Smooth muscle cell of the brain vasculature (primary cell): ENCODE measurements at places on chromosomes 12 and 14.
A peak's percentile ranks its signal among the peaks of the same experiment; 100 is the strongest.

DNA sequence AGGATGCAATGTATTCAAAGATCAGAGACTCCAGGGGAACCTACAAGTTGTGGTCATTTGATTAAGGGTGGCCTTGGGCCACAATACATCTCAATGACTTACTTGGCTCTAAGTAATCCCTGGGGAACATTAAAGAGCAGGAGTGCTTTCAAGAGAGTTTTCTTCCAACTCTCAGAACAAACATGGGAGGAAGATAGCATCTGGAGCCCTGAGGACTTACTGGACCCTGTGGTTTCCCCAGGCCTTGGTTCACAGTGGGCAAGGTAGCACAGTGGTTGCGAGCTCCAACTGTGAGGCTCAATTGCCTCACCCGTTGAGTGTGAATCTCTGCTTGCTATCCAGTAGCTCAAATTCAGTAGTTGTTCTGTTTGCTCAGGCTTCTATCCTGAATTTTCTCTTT, 32.4 kb downstream of the STXBP6 start:
- DNase-seq: no peak

DNA sequence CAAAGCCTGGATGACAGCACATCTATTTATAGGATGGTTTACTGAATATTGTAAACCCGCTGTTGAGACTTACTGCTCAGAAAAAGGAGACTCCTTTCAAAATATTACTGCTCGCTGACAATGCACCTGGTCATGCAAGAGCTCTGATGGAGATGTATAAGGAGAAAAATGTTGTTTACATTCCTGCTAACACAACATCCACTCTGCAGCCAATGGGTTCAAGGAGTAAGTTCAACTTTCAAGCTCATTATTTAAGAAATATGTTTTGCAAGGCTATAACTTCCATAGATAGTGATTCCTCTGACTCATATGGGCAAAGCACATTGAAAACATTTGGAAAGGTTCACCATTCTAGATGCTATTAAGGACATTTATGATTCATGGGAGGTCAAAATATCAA, 201.7 kb downstream of the SNAPC1 start:
- no peak for DNase-seq

DNA sequence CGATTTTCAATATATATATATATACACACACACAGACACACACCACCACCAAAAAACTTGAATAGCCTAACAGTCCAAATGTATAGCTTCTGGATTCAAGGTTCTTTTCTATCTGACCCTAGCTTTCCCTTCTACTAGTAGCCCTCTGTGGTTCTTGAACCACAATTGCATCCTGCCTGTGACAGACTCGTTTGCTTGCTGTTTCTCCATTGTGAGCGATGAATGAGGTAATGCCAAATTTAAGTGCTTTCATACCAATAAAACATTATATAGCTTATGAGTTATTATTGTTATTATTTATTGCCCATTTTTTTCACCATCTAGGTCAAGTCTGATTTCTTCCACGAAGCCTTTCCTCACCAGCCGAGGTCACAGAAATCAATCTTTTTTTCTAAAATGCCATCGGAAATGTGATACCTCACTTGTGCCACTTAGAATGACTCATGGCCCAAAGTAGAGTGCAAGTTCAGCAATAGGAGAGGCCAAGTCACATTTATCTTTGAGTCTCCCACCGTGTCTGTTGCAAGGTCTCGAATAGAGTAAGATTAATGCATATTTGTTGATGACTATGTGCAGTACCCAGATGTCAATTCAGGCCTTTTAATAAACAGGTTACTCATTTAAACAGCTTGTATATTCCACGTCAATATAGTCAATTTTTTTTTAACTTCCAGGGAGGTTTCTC, 1015.8 kb upstream of the SEL1L start:
- no peak for DNase-seq

DNA sequence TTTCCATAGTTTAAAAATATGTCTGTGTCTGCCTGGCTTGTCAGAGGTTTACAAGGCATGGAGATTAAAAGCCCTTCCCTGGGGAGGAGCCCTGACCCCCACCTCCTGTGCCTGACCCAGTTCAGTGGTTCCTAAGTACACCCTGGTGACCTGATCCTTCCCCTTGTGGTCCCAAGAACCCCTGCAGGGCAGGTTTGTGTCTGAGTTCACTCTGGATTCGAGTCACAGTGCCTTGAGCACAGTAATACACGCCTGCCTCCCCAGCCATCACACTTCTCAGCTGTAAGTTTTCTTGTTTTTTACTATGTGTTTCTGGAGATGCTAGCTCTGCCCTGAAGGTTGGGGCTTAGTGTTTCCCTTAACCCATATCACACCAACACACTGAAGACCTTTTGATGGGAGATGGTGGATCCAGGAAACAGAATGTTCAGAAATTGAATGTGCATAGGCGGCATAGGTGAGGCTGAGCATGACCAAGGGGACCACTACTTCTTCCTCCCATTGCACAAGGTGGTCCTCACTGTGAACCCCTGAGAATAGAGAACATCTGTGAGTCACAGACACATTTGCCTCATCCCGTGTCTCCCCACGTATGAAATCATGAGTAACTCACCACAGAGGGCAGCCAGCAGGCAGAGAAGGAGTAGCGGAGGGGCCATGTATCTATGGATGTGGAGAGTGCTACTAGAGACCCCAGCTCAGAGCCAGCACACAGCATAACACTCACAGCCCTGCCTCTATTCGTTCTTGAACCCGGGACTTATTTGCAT, 962.9 kb downstream of the TMEM121 start:
- no peak for DNase-seq

DNA sequence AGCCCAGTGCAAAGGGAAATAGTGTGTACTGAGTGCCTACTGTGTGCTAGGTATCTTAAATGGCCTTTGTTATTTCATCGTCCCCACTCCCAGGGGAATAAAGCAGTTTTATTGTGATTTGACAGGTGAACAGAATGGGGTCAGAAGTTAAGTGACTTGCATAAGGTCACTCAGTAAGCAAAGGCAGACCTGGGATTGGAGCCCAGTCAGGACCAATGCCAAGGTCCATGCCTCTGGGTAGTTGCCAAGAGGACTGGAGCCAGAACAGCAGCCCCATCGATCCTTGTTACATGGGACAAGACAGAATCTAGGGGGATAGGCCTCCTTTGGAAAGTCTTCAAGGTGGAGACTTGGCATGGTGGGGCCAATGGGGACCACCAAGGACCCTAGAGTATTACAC, 227.4 kb upstream of the PWP1 start:
- no peak for DNase-seq

DNA sequence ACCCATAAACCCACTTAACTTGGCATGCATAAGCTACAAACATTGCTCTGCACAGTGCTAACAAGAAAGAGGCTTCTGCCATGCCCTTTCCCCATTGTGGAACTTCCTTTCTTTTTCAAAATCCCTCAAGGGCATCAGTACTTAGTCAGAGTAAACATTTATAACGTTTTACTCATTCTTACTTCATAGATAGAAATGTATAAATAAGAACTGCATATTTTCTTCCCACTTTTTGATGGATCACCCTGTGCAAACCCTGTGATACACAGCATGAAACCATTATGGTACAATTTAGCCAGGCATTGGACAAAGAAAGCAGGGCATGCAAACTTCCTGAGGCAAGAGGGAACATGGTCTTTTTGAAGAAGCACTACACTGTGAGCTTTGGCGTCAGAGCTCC, 113.8 kb upstream of the FOXG1 start:
- DNase-seq: no peak

DNA sequence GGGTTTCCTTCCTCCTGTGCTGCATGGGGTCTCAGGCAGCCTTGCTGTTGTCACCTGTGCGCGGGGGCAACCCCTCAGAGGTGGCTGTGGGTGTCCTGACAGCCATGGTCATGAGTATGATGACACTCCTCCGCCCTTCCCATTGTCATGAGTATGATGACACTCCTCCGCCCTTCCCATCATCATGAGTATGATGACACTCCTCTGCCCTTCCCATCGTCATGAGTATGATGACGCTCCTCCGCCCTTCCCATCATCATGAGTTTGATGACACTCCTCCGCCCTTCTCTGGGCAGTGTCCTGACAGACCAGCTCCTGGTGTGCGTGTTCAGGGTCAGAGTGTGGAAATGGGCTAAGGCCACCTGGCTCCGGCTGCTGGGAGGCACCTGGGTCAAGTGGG, 40.0 kb downstream of the FBRSL1 start:
- DNase-seq: no peak

- DNase-seq: no peak
Observed at GRCh38 chr12:101793401-101793800, 37.4 kb downstream of the GNPTAB start.

DNA sequence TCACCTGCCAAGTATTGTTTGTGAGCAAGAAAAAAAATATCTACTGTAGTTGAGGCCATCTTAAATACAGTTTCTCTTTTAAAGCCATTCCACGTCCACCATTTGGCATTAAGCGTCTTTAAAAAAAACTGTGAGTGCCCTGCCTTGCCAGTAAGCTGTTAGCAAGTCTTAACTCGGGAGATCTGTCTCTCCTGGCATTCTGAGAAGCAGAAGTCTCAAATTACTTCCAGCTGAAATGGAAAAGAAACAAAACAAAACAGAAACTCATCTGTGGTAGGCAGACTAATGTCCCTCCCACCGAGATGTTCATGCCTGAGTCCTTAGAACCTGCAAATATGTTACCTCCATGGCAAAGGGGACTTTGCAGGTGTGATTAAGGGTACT, 126.2 kb downstream of the CRADD start:
- no peak for DNase-seq

DNA sequence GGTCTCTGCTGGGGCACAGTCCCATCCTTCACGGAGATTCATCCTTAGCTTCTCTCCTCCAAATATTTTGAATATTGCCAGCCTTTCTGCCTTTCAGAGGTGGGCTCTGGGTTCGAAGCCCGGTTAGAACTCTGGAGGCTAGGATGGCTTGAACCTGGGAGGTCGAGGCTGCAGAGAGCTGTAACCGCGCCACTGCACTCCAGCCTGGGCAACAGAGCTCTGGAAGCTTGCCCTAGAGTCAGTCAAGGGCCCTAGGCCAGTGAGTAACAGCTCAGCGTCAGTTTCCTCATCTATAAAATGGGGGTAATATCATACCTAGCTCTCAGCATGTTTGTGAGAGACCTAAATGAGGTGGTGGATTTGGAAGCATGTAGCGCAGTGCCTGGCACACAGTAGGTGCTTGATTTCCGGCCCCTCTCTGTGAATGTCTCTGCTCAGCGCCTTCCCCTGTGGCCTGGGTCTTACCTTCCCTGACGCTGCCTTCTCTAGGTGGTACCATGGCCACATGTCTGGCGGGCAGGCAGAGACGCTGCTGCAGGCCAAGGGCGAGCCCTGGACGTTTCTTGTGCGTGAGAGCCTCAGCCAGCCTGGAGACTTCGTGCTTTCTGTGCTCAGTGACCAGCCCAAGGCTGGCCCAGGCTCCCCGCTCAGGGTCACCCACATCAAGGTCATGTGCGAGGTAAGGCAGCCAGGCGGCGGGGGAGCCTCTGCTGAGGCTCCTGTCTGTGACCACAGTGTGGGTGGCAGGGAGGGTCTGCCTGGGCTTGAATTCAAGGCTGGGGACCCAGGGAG, 3.4 kb downstream of the PTPN6 start:
- DNase-seq: no peak

GRCh38 chr14:58078471-58078870, 73.5 kb downstream of the ARMH4 start:
- no peak for DNase-seq

GRCh38 chr14:86521031-86521730, 991.2 kb downstream of the FLRT2 start:
- no peak for DNase-seq

GRCh38 chr14:88825503-88825902, 1.1 kb downstream of the TTC8 start:
- DNase-seq: no peak

DNA sequence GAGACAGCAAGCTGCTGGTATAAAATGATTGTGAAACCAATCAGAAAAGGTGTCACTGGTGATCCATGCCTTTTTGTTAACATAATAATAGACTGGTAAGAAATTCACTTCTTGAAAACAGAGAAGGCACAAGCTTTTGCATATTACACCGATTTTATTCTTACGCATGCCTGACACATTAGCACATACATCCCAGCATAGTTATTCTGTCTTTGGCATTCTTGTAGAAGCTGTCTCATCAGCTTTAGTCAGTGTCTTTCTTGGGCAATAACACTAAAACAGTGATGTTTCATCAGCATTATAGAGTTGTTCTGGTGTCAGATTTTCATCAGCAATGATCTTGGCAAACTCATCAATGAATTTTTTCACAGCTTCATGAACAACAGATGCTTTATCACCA, 283.4 kb upstream of the TMTC1 start:
- DNase-seq: no peak

DNA sequence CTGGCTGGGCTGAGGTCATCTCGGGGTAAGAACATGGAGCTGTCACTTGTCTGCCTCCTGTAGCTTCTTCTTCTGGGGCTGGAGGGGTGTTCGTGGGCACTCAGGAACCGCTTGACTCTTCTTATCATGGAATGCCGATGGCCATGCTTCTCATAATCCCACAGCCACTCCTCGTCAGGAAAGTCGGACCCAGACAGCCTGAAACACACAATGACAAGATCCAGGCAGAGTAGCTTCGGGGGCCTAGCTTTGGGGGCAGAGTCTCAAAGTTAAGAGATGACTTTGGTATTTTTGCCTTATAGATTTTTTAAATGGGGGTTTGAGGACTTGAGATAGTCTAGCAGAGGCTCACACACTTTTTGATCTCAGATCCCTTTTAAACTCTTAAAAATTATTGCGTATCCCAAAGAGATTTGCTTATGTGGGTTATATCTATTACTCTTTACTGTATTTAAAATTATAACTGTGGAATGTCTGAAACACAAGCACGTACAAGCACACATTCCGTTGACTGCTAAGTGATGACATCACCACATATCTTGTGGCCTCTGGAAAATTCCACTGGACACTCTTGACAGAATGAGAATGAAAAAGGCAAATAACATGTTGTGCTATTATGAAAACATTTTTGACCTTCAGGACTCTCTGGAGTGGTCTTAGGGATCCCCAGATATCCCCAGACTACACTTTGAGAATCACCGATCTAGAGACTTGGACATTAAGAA, 43.3 kb downstream of the BEST3 start:
- peak; percentile 18 for DNase-seq

- DNase-seq: no peak
Observed at GRCh38 chr14:94780536-94781399, 10.9 kb upstream of the GSC start.

DNA sequence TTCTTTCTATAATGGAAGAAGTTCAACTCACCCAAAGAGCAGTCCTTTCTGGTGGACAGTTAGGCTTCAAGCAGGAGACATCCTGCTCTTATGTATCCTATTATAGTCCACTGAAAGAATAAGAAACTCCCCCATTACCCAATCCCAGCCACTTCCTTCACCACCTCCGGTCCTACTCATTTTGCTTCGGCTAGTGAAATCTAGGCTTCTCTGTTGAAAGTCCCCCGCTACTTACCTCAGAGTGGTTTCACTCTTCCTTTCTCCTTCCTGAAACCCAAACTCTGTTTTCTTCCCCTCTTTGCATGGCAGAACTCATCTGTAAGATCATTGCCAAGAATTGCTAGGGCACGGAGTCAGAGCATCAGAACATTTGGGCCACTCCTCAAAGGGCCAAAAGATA, at the start of gene GPR84:
GPR84 (minus strand) TSS at position 74 of the 400 bp plus-strand sequence. CDS start 635 bp downstream, outside the sequence.
- DNase-seq: no peak
